Endothelial cell of umbilical vein (primary cell): ENCODE measurements at places on chromosomes 3 and 15. TPM values are rescaled to one million over a fixed set of nuclear protein-coding genes. Genes with fewer than 3 reads are reported as not detected.

DNA sequence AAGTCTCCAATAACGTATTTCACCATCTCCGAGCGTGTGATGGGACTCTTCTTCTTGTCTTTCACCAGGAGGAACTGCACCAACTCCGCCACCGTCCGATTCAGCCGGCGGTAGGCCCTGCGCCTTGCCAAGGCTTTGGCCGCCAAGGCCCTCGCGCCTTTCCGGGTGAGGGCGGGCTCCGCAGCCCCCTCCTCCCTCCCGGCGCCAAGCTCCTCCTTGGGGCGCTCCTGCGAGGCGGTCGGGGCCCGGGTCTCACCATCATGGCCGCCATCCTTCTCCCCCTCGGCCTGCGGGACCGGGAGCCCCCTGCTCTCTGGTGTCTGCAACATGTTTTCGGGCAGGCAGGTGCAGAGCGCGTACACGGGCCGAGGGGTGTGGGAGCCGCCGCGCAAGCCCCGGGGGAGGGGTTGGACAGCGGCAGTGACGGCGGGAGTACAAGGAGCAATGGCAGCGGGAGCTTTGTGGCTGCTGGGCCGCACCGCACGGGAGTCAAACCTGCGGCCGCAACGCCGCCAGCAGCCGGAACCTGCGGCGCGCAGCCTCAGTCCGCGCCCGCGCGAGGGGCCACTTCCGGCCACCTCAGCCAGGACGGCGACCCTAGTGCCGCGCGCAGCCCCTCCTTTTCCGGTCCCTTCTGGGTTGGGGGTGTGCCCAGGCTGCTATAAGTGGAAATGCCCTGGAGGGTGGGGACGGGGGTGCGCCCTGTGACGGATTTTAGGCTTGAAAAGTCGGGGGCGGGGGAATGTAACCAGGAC, at the start of gene MAGEF1:
MAGEF1 (minus strand) TSS at position 572 of the 755 bp plus-strand sequence; CDS start at position 329, 243 bp downstream.
- peak; percentile 57 for DNase-seq

DNA sequence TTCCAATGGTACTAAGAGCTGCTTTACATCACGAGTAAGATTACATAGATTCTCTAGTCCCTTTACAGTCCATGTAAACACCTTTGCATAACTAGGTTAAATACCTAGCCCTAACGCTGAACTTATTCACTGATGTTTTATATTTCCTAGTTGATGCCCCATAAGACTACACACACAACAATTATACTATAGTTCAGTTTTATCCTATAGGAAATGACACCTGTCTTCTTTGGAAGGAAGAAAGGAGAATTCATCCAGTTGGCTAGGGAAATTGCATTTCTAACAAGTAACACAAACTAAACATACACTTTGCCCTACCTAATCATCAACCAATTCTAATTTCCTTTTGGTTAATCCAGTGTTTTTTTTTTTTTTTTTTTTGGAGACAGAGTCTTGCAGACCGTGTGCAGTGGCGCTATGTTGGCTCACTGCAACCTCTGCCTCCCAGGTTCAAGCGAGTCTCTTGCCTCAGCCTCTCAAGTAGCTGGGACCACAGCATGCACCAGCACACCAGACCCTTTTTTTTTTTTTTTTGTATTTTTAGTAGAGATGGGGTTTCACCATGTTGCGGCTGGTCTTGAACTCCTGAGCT, 13.9 kb downstream of the PDE12 start:
- DNase-seq = no peak

GRCh38 chr15:87712211-87712610, 544.3 kb downstream of the NTRK3 start:
- DNase-seq = no peak

- peak; percentile 3 for DNase-seq
Measured at GRCh38 chr15:92393071-92393979, at the start of gene ST8SIA2. Gene ST8SIA2 (plus strand): TSS chr15:92393881. CDS start chr15:92394065, 184 bp downstream.

- DNase-seq = no peak
Measured at GRCh38 chr3:24149032-24149431, 203.9 kb downstream of the NR1D2 start.

- DNase-seq = no peak
Measured at GRCh38 chr3:113963879-113964278, 16.1 kb downstream of the ZDHHC23 start.

- DNase-seq = peak; percentile 72
Measured at GRCh38 chr3:115692887-115693524, 69.7 kb downstream of the GAP43 start.

GRCh38 chr15:64586984-64587383, 126.6 kb downstream of the ZNF609 start:
- no peak for DNase-seq

DNA sequence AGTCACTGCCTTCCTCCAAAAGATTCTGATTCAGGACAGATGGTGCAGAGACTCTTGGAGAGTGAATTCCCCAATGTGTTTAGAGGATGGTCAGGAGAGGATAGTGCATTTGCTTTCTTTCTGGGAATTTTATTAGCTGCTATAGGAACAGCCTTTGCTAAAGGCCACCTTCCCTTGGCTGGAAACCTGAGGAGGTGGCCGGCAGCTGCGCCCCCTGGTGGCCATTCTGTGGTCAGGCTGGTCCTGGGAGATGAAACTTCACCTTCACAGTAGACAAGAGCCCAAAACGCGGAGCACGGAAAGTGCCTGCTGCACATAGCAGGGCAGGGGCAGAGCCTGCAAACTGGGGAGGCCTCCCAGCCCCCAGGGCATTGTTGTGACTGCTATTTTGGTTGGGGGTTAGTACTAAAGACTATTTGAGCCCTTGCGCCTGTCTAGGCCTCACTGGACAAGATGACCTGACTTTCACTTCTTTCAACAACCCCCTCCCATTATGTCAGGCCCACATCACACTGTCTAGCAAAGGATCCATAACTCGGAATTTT, 34.3 kb downstream of the SEC22C start:
- peak; percentile 57 for DNase-seq

- DNase-seq = no peak
Measured at GRCh38 chr3:43692085-43692855, 1.5 kb downstream of the ABHD5 start.

GRCh38 chr3:70992562-70993204, 590.8 kb downstream of the FOXP1 start:
- DNase-seq = no peak

Gene SPSB4
- polyA plus RNA-seq = 0.06 TPM in 1 of 2 replicates, not detected in the other

Gene DNAJC13
- polyA plus RNA-seq = 9.7 and 14.3 TPM in 2 replicates

Gene SEMA3G
- 27.9 and 34.0 TPM in 2 replicates for polyA plus RNA-seq

Gene ZNF620
- polyA plus RNA-seq = 0.78 and 1.9 TPM in 2 replicates
